ENCODE measurements at places on chromosomes 6 and 20.

DNA sequence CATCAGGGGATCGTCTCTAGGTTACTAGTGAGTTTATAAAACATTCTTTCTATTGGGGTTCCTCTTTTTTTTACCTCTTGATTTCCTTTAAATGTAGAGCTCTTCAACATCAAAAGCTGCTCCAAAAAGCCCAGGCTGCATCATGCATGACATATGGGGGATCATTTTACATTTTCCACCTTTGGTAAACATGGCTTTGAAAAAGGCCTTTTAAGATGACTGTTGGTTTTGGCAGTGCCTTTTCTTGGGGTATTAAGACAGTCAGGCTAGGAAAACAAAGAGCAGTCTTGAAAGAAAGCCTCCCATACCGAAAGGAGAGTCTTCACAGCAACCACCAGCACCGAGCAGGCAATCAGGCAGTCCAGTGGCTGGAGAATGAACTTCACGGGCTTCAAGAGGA lies 73.2 kb downstream of the NPEPL1 start:
- DNase-seq = no peak

GRCh38 chr6:150251566-150252186 lies 108.8 kb downstream of the PPP1R14C start:
- no peak for DNase-seq

- DNase-seq = no peak
These were observed at the start of gene HTR1B for GRCh38 chr6:77463308-77463860. TSS of gene HTR1B (minus strand) at chr6:77463491. CDS start at chr6:77463403, 88 bp downstream.

GRCh38 chr6:34055223-34055933 lies 90.5 kb downstream of the GRM4 start:
- DNase-seq = peak; percentile 51

Data from activated CD4-positive, alpha-beta T cell treated with anti-CD3 and anti-CD28 coated beads, Interleukin-2, amount 50 U/mL, for 4 hours (primary cell).